ENCODE measurements at places on chromosomes 5 and 9.

GRCh38 chr9:137031904-137032640 lies at the start of gene FUT7:
Gene FUT7, minus strand, starts transcription at chr9:137032088. Its CDS starts 97 bp downstream, at chr9:137031991.
- DNase-seq = no peak

DNA sequence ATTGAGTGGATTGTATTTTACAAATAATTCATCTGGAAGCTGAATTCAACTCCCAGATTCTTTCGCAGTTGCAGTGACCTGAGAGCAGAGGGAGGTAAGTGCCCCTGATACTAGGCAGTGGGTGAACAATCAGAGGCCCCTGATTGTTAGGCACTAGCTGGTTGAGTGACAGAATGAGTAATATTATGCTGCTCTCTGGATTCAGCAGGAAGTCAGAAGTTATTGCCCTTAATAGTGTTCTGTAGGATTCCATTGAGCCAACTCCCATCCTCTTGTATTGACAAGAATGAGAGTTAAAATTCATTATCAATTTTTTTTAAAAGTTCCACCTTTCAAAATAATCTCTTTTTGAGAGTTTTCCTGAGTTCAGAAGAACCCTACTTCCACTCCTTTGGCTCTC lies 301.2 kb downstream of the DTWD2 start:
- no peak for DNase-seq

GRCh38 chr5:33439905-33440481 lies 772 bp upstream of the TARS1 start:
- DNase-seq = no peak

GRCh38 chr5:32790411-32790951 lies 79.4 kb downstream of the NPR3 start:
- DNase-seq = no peak

DNA sequence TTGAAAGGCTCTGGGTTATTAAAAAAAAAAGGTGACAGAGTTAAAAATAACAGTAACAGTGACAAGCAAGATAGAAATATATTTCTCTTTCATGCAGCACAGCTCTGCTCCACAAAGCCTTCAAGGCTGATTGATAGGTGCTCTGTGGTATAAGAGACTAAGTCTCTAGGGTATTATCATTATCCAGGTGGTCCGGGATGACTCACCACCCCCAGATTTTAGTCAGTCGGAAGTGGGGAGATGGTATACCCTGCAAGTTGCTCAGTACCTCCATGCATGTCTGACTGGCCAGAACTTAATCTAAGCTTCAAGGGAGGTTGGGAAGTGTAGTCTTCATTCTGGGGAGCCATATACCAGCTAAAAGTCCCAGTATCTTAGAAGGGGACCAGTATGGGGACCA lies 76.1 kb downstream of the SLC1A3 start:
- DNase-seq = no peak
